Stimulated activated CD4-positive, alpha-beta T cell treated with anti-CD3 and anti-CD28 coated beads, Interleukin-2, amount 100 ng/mL, for 4 hours (primary cell): ENCODE measurements at places on chromosomes 16 and 17.

- no peak for DNase-seq
Measured at GRCh38 chr17:81912441-81913309, 1.5 kb upstream of the PCYT2 start.

- no peak for DNase-seq
Measured at GRCh38 chr16:56093055-56093454, 98.2 kb upstream of the GNAO1 start.

DNA sequence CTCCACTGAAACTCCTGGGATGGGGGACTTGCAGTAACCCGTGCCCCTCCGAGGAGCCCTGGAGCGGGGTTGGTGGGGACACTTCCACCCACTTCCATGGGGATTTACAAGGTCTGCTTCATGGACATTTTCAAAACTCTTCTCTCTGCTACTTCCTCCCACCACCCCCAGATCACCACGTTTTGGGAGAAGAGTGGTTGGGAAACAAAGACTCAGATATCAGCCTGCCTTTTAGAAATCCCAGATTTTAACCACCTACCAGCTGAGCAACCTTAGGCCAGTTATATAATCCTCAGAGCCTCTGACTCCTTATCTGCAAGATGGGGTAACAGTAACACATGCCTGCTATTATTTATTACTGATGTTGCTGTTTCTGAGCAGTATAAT lies 184.8 kb downstream of the CCDC182 start:
- no peak for DNase-seq

- DNase-seq, result no peak
Measured at GRCh38 chr16:89906140-89907025, 12.3 kb upstream of the MC1R start.

DNA sequence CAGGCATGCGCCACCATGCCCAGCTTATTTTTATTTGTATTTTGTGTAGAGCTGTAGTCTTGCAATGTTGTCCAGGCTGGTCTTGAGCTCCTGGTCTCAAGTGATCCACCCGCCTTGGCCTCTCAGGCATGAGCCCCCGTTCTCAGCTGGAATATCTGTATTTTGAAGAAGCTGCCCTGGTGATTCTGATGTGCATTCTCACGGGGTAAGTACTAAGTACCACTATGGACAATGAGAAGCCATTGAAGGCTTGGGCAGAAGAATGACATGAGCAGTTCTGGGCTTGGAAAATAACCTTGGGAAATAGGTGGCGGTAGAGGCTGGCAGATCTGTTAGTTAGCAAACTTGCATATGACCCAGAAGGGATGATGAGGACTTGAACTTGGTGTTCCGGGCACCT lies 15.6 kb upstream of the NKD1 start:
- DNase-seq, result no peak

GRCh38 chr17:15263680-15264079 lies 1.4 kb downstream of the PMP22 start:
- no peak for DNase-seq

DNA sequence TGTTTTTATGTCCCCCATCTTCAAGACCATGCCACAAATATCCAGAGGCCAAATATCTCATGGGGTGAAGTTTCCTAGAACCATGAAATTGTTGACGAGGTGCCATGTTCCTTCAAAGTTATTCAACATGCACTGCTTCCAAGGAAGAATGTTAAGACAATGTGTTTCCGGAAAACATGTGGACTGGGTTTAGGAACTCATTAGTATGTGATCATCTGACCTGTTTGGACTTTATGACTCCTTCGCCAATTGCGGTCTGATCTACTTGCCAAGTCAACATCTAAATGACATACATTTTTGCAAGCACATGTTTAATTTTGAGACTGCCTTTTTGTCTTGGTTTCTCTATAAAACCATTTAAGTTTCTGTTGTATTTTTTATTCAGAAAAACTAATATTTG lies 234.8 kb downstream of the MAF start:
- DNase-seq, result no peak

- no peak for DNase-seq
Measured at GRCh38 chr16:54098247-54098646, 188.3 kb downstream of the IRX3 start.

DNA sequence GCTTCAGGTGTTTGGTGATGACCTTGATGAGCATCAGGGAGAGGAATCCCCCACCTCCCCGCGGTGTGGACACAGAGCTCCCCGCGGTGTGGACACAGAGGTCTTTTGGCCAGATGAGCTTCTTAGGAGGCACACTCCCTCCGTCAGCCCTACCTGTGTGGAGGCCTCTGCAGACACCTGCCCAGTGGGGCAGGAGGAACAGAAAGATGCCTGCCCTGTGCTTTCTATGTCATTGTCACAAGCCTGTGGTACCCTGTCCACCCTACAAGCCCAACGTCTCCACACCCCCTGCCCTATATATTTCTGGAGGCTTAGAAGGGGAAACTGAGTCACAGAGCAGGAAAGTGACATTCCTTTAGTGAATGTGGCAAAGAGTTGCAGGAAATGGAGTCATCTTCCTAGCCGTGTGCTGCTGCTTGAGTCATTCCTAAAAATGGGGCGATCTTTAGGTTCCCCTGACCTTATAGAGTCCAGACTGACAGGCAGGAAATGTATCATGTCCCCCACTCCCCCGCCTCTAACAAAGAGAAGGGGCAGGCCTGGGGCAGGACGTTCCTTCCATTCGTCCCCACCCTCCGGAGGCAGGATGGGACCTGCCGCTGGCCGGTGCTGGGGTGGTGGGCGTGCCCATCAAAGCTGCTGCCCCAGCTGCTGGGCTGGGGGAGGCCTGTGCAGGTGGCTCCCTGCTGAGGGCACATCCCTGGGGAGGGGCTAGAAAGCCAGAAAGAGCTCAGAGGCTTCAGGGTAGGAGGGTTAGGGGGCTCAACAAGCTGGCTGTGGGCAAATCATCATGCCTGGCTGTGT lies 1.0 kb upstream of the C16orf74 start:
- DNase-seq, result no peak

DNA sequence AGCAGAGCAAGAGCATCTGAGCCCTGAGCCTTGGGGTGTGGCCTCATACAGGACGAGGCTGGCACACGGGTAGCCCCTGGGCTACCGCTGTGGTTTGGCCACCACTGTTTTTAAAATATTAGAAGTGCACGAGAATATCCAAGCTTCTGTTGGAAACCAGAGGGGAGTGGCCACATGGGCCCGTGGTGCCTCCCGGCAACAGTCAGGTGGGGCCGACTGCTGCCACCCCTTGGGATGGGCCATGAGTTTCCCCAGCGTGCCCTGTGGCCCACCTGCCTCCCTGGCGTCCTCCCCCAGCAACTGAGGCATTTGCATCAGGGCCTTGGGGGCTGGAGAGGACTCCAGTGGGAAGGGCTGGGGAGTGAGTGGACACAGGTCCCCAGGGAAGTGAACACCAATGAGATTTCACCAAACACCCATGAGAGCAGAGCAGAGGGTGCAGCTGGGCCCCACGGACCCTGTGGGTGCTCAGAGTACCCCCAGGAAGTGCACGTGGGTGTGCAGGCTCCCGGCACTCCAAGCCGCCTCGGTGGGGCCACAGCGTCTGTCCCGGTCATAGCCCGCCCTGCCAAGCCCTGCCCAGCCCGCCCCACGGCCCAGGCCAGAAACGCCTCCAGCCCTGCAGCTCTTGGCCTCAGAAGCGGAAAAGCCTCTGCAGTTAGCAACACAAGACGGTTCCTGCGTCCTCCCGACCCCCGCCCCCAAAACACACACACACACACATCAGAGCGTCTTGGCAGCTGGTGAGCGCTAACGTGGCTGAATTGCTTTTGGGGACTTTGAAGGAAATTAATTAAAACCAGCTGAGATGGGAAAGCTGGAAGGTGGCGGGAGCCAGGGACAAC lies 22.7 kb downstream of the ZNF469 start:
- DNase-seq, result no peak

DNA sequence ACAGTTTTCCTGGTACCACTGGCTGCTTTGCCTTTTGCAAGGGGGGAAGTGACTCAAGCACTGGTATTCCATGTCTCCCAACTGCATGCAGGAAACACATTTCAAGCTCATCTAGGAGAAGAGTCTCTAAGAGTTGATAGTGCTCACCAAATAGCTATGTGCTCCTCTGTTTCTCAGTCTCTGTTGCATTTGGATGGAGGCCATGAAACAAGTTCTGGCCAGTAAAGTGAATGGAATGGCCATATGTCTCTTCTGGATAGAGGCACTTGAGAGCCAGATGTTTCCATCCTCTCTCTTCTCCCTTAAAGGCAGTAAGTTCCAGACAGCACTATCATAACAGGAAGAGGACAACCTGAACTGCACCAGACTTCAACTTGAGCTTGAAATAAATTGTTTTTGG lies 60.6 kb downstream of the C16orf82 start:
- DNase-seq, result no peak

GRCh38 chr16:81483064-81483969 lies 38.7 kb downstream of the CMIP start:
- no peak for DNase-seq

DNA sequence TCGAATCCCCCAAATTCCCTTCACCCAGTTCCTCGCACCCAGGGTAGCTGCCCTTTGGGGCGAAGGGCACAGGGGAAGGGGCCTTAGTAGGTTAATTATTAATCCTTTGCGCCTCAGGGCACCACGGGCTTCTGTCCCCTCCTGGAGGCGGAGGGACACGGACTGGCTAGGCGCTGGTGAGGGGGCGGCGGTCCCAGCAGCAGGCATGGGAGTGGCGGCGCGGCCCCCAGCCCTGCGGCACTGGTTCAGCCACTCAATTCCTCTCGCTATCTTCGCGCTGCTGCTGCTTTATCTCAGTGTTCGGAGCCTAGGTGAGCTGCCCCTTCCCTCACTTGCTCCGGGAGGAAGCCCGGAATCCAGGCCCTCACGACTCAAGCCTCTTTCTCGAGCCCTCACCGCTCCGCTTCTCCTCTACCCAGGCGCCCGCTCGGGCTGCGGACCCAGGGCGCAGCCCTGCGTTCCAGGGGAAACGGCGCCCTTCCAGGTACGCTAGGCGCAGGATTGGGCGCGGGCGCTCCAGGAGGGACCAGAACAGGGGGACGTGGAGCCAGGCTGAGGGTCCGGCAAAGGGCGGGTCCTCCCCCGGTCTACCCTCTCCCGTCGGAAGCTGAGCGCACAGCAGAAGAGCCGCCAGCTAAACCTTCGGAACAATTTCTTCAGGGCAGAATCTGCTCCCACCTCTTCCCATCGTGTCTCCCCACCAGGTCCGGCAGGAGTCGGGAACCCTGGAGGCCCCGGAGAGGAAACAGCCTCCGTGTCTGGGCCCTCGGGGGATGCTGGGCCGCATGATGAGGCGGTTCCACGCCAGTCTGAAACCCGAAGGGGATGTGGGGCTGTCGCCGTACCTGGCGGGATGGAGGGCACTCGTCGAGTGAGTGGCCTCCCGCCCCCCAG lies at the start of gene GLTPD2:
TSS of gene GLTPD2 (plus strand) at position 158 of the 894 bp plus-strand sequence. CDS start at position 206, 48 bp downstream.
- no peak for DNase-seq

DNA sequence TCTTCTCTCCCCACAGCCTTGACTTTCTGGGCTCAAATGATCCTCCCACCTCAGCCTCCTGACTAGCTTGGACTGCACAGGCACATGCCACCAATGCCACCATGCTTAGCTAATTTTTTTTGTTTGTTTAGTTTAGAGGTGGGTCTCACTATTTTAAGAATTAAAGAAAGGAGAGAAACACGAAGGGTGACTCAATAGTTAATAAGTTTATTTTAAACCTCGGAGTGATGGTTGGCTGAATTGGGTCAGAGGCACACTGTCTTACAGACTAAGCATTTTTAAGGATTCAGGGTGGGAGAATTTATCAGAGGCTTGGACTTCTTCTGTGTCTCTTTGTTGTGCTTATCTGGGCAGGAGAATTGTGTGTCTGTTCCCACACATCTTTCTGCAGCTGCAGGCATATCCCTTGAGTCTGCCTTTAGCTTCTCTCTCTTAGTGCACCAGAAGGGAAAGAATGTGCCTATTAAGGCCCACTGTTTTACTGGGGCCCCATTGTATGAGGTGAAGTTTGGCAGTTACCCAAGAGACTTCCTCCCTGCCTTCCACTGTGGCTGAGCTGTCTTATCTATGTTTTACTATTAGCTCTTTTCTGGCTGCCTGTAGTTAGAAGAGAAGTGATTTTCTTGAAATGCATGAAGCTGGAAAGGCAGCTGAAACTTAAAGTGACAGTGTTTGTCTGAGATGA lies 2172.0 kb downstream of the TP53TG3F start:
- DNase-seq, result no peak

DNA sequence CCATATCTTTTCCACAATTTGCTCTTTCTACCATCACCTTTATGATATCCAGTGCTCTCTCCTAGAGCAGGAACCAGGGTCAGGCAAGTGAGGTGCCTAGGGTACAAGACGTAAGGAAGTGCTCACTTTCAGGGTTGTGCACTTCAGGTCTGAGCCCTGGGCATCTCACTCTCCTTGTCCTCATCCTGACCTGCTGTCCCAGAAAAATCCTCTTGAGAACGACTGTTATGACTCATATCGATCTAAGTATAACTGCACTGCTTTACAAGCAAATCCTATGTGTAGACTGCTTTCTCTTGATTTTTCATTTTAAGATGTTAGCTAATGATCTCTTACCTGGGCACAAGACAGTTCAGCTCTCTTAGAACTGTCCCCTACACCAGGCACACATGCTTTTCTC lies 100.1 kb downstream of the TMEM100 start:
- DNase-seq, result no peak

GRCh38 chr16:70804153-70804733 lies 3.3 kb upstream of the VAC14 start:
- no peak for DNase-seq

GRCh38 chr16:85027958-85028684 lies 526 bp downstream of the KIAA0513 start:
- DNase-seq, result no peak

DNA sequence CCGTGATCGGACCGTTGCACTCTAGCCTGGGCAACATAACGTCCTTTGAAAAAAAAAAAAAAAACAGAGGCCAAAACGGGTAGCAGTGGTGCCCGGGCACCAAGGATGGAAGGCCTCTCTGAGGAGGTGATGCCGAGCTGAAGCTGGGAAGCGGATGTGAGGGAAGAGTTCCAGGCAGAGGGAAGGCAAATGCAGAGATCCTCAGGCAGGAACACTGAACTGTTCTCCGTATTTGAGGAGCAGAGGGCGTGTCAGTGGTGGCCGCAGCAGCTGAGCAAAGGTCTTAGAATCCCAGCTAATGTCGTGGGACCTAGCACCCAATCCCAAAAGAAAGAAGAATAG lies 656 bp upstream of the KCTD13 start:
- no peak for DNase-seq

DNA sequence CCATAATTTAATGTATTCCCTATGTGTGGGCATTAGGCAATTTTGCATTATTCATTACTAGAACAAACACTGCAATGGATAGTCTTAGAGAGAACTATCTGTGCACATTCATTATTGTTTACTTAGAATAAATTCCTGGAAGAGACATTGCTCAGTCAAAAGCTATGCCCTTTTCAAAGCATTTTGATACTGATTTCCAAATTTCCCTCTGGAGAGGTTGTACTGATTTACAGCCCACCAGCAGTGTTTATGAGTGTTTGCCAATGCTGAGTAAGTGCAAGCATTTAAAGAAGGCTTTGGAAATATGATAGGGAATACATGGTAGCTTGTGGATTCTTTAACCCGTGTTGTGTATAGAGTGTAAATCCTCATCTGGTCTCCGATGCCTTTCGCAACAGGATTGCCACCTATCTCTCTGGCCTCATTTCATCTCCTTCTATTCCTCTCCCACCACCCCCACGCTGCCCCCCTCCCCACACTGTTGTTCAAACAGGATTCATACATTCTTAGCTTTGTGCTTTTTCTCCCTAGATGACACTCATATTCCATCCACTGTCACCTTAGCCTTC lies 33.4 kb upstream of the MMD start:
- DNase-seq, result no peak

GRCh38 chr17:82491533-82491932 lies 28.0 kb upstream of the FOXK2 start:
- DNase-seq, result no peak
